Smooth muscle cell of the coronary artery (primary cell): ENCODE measurements at places on chromosomes 6 and 20. TPM values are rescaled to one million over a fixed set of nuclear protein-coding genes. Genes with fewer than 3 reads are reported as not detected.

Gene BANF2
- total RNA-seq: not detected in 2 replicates

Gene ADGRF1
- not detected in 2 replicates for total RNA-seq

Gene ANGPT4
- not detected in 2 replicates for total RNA-seq

Gene RNGTT
- total RNA-seq: 8.9 and 18.0 TPM in 2 replicates

Gene TIAM2
- total RNA-seq: 4.1 and 4.9 TPM in 2 replicates

Gene LY86
- not detected in 2 replicates for total RNA-seq

Gene NHLRC1
- total RNA-seq: 1.9 and 3.2 TPM in 2 replicates

Gene TP53TG5
- 0.12 TPM in 1 of 2 replicates, not detected in the other for total RNA-seq

Gene PAK5
- total RNA-seq: not detected in 2 replicates

Gene ZNF165
- 0.30 and 0.47 TPM in 2 replicates for total RNA-seq

Gene MCHR2
- total RNA-seq: not detected in 2 replicates
